ENCODE measurements at places on chromosomes 12 and 14. TPM values are rescaled to one million over a fixed set of nuclear protein-coding genes. Genes with fewer than 3 reads are reported as not detected.

Gene PTPN6
- total RNA-seq: 371 TPM

Gene SLC25A21
- not detected for total RNA-seq

Gene KRT77
- not detected for total RNA-seq

Gene MRPL51
- 130 TPM for total RNA-seq
